ENCODE measurements at places on chromosomes 11 and 22.

- no peak for DNase-seq
Observed at GRCh38 chr11:133636711-133637355, 104.5 kb upstream of the OPCML start.

GRCh38 chr22:45312856-45313255 lies 3.1 kb downstream of the FAM118A start:
- DNase-seq: no peak

GRCh38 chr11:85961930-85962363 lies 106.8 kb downstream of the CCDC83 start:
- no peak for DNase-seq

DNA sequence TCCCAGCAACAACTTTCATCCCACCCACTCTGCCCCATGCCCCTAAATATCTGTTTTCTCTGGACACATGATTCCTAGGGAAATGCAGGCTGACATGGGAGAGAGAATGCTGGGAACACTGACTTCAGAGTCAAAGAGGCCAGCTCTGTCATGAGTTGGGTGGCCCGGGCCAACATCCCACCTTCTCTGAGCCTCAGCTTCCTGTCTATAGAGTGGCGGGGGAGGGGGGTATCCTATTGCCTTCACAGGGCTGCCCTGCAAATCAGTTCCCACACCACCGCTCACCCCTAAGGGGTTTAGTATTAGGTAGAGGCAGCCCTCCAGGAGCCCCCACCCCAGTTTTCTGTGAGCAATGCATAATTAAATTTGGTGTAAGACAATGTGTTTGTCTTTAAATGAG lies 175.0 kb upstream of the NCAM1 start:
- no peak for DNase-seq

- no peak for DNase-seq
Observed at GRCh38 chr11:57263351-57263750, 26.3 kb upstream of the APLNR start.

GRCh38 chr11:65695459-65696241 lies 16.4 kb upstream of the KAT5 start:
- no peak for DNase-seq

- DNase-seq: no peak
Observed at GRCh38 chr22:37202001-37202555, 10.2 kb downstream of the SSTR3 start.

DNA sequence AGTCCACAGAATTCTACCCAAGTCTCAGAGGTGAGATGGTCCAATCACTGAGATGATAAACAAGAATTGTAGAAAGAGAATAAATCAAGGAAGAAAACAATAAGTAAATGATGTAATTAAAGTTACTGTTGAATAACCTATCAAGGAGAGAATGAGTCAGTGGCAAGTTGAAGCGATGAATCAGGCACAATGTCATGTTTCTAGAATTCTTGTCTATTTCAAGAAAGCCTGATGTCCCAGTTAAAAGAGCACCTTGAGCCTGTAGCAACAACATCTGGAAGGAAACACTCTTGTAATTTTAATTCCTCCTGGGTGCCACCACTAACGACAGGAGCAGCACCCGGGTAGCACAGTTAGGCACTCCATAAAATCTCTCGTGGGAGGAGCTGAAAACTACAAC lies 67.9 kb upstream of the SLC35C1 start:
- no peak for DNase-seq
